ENCODE measurements at places on chromosomes 1 and 21.
A peak's percentile ranks its signal among the peaks of the same experiment; 100 is the strongest.

DNA sequence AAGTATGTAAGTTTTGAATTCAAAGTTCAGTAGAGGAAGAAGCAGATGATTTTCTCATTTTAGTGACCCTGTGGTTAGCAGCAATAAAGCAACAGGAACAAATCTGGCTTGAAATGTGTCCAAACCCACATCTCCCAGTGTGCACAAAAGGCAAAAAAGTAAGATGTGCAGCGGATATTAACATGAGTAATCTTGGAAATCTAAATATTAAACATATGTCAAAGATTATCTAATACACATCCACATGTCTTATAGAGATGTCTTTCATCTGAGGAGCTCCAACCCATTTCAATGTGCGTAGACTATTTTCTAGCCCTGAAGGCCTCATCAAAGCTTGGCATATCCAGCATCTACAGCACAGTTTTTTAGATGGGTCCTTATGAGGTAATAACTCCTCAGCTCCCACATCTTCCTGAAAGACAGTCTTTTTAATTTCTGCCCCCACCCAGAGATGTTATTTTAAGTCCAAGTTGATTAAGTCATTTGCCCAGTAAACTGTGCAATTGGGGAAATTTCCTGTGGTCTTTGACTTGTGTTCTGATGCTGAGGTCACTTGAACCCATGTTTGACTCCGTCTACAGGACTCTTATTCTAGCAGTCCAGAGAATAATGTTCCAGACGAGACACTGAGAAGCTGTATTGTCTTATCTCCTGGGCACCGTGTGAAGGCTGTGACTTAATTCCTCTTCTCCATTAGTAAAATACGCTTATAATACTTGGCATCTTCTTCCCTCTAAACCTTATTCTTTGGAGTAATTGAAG, 73.7 kb downstream of the LMO4 start:
- H3K36me3 ChIP-seq, result no peaks in the 10 kb centered on the region
- DNase-seq, result no peak
- no peak overlapping the region for H3K4me3 ChIP-seq
- no peaks in the 10 kb centered on the region for H3K27me3 ChIP-seq
- peaks cover 24% of the 10 kb centered on the region for H3K4me1 ChIP-seq

- peaks cover 13% of the 10 kb centered on the region for H3K4me1 ChIP-seq
- H3K27ac ChIP-seq, result no peak overlapping the region
- no peaks in the 10 kb centered on the region for H3K36me3 ChIP-seq
- DNase-seq, result no peak
Observed at GRCh38 chr1:172024516-172024915, 183.2 kb downstream of the DNM3 start.

DNA sequence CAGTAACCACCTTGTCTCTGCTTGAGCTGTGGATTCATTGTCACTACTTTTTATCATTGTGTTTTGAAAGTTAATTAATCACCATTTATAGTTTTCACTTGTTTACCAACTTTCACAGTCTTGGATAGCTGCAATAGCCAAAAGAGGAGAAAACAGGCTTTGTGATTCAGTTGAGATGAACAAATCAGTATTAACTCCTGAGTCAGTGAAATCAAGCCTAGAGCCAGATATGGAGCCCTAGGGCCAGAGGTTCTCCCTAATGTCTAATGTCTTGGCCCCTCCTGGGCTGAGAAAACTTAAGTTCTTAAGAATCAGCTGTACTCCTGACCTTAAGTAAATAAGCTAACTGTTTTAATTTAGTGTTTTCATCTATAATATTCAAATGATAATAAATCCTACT, 228.8 kb downstream of the DNM3 start:
- peaks cover 6% of the 10 kb centered on the region for H3K4me1 ChIP-seq
- H3K27ac ChIP-seq, result no peak overlapping the region
- H3K36me3 ChIP-seq, result no peaks in the 10 kb centered on the region
- no peaks in the 10 kb centered on the region for H3K27me3 ChIP-seq

- H3K4me3 ChIP-seq, result no peak overlapping the region
- no peak overlapping the region for H3K27ac ChIP-seq
- H3K4me1 ChIP-seq, result peaks cover 15% of the 10 kb centered on the region
- DNase-seq, result no peak
- H3K27me3 ChIP-seq, result peaks cover 6% of the 10 kb centered on the region
- no peaks in the 10 kb centered on the region for H3K36me3 ChIP-seq
Observed at GRCh38 chr1:63770381-63770780, 3.4 kb upstream of the ROR1 start.

DNA sequence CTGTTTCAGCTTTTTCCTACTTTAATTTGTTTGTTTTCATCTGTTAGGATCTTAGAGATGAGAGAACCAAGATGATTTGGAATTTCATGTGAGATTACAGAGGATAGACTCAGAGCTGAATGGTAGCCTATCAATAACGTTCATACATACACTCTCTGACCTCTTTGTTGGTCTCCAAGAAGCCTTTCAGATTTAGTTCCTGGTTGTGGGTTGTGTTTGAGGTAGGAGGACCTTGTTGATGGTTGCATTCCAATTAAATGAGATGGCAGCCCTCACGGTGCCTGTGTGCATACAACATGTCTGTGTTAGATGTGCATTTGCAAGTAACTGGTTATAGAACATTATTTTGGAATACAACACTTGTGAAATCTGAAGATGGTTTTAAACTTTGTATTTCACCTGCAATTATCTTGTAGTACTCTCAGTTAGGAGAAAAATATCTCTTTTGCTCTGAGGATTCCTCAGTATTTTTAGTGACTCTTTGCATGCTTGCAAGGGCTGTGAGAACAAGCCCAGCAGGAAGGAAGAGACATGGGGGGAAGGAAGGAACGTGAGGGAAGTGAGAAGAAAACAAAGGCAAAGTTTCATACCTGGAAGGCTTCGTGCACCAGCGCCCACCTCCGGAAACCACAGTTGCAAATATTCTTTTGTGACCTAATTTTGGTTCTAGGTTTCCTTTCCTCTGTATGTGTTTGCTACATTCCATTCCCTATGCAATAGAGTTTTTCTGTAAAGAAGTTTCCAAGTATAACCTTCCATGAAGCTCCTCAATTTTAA, 291.8 kb downstream of the DISC1 start:
- peaks cover 45% of the 10 kb centered on the region for H3K4me1 ChIP-seq
- H3K27ac ChIP-seq, result no peak overlapping the region
- no peaks in the 10 kb centered on the region for H3K27me3 ChIP-seq

- H3K27me3 ChIP-seq, result peaks cover 28% of the 10 kb centered on the region
- H3K27ac ChIP-seq, result no peak overlapping the region
- H3K4me1 ChIP-seq, result peaks cover 17% of the 10 kb centered on the region
- no peak overlapping the region for H3K4me3 ChIP-seq
Observed at GRCh38 chr1:245132771-245133170, 22.0 kb upstream of the KIF26B start.

DNA sequence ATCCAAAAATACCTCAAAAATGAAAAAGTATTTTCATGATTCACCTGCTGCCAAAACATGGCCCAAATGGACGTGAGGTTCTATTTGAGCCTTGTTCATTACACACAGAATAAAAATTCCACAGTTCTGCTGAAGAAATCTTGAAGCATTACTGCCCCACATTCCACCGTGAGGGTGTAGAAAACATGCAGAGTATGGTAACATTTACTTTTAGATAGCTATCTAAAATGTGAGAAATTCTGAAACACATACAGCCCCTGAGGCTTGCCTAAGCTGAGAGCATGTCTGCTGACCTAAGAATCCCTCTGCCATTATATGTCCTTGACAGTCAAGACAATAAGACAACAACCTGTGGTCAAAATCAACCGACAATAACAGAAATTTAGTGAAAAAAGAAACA, 186.5 kb downstream of the DSCAM start:
- no peak overlapping the region for H3K4me3 ChIP-seq
- peak overlapping the region; percentile 54 for H3K27ac ChIP-seq
- H3K4me1 ChIP-seq, result peaks cover 15% of the 10 kb centered on the region
- peaks cover 2% of the 10 kb centered on the region for H3K27me3 ChIP-seq

GRCh38 chr1:29289493-29289892, 53.2 kb downstream of the PTPRU start:
- no peak for DNase-seq
- no peak overlapping the region for H3K27ac ChIP-seq
- no peak overlapping the region for H3K4me3 ChIP-seq
- H3K27me3 ChIP-seq, result peaks cover 3% of the 10 kb centered on the region
- H3K36me3 ChIP-seq, result no peaks in the 10 kb centered on the region

DNA sequence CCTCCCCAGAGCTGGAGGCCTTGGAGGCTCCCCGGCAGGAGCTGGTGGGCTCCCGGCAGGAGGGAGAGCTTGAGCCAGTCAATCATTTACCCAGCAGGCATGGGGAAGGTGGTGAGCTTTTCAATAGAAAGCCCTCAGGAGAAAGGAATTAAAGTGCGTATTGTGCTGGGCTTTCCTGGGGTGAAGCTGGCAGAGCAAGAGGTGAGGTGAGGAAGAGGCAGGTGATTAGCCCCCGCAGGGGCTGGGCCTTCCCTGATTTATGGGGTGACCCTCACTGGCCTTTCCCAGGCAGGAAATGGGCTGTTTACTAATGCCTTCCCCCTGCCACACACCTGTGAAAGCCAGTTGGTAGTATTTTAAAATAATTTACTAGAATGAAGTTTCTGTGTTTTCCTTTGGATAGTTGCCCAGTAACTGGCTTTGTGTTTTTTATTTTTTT, 25.8 kb downstream of the CLDN14 start:
- no peak for DNase-seq
- H3K4me3 ChIP-seq, result no peak overlapping the region
- no peak overlapping the region for H3K27ac ChIP-seq
- H3K36me3 ChIP-seq, result no peaks in the 10 kb centered on the region

DNA sequence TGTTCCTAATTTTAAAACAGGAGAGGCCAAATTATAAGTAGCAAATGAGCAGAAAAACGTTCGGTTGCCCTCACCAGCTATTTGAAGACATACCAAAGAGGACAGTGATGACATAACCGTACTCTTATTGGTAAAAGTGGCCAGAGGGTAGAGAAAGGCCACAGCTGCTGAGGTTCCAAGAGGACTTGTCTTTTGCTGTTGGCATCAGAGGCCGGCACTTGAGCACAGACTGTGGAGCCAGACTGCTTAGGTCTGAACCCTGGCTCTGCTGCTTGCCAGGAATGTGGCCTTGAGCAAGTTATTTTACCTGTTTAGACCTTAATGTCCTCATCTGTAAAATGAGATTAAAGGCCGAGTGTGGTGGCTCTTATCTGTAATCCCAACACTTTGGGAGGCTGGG, 14.9 kb downstream of the ETV3L start:
- H3K27me3 ChIP-seq, result peaks cover 24% of the 10 kb centered on the region
- no peak for DNase-seq
- no peaks in the 10 kb centered on the region for H3K36me3 ChIP-seq
- no peak overlapping the region for H3K27ac ChIP-seq

DNA sequence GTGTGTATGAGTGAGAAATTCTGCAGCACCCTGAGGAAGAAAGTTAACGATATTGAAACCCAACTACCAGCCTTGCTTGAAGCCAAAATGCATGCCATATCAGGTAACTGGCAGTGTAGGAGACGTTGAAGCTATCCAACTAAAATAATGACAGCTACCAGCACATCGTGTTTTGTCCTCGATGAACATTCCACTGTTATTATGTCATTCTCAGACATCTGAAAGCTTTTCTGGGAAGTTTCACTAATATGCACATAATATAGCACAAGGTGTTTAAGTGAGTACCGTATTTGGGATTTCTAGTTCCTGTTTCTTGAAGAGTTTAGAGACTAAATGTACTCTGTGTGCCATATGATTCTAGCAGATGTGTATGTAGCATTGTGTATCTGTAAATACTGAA, 173.5 kb downstream of the DISC1 start:
- H3K4me1 ChIP-seq, result peaks cover 23% of the 10 kb centered on the region
- H3K4me3 ChIP-seq, result peak overlapping the region; percentile 71
- no peaks in the 10 kb centered on the region for H3K27me3 ChIP-seq
